ENCODE measurements at places on chromosomes 16 and 17. TPM values are rescaled to one million over a fixed set of nuclear protein-coding genes. Genes with fewer than 3 reads are reported as not detected.

The SLC35G6 gene
- not detected for total RNA-seq

The TRIM65 gene
- 35.8 TPM for total RNA-seq

The TBC1D3C gene
- total RNA-seq, result not detected

The ACSM5 gene
- not detected for total RNA-seq

The TMEM256 gene
- total RNA-seq, result 62.3 TPM

The AHSP gene
- not detected for total RNA-seq

The TBC1D3E gene
- total RNA-seq, result not detected

The DNAH9 gene
- not detected for total RNA-seq

- DNase-seq, result no peak
Measured at GRCh38 chr17:42167807-42168206, 13.0 kb upstream of the RAB5C start.

DNA sequence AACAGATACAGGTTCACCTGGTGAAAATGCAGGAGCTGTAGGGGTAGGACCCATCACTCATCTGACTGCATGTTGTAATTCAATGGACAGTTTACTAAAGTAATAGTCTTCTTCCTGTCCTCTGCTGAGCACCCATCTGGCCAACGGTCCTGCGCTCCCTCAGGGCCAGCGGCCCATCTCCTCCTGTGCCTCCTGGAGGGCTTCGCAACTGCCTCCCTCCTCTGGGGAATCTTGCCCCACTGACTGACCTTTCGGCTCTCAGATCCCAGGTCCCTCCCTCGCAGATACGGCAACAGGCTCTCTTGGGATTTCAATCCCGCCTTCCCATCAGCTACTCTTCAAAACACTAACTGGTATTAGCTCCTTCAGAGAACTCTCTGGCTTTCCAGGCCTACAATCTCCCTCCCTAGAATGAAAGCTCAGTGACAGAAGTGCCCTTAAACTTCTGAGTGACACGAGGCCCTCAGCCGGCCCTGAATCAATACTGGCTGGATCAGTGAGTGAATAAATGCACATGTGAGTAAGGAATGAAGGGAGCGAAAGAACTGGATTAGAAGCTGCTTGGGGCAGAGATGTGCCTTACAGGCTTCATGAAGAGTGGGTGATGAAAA lies 1.3 kb downstream of the PEMT start:
- DNase-seq, result no peak

DNA sequence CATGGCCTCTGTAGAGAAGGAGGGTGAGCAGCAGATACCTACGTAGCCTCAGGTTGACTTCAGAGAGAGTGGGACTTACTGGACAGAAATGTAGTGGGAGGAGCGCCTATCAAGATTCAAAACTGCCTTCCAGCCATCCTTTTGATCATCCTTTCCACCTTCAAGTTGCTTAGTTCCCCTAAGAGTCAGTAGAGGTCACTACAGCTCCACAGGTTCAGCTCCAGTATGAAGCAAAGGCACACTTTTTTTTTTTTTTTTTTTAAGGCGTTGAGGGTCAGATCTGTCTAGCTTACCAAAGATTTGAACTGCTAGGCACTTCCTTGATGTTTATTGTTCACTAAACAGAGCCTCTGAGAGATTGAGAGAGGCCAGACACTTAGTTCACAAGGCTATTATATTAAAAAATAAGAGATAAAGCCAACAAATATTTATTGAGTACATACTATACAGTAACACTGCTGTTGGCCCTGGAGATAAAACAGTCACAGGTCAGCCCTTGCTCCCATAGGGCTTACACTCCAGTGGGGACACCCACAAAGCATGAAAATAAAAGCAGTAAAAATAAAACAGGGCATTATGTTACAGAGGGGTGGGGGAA lies 3.1 kb downstream of the RNF227 start:
- peak; percentile 71 for DNase-seq

DNA sequence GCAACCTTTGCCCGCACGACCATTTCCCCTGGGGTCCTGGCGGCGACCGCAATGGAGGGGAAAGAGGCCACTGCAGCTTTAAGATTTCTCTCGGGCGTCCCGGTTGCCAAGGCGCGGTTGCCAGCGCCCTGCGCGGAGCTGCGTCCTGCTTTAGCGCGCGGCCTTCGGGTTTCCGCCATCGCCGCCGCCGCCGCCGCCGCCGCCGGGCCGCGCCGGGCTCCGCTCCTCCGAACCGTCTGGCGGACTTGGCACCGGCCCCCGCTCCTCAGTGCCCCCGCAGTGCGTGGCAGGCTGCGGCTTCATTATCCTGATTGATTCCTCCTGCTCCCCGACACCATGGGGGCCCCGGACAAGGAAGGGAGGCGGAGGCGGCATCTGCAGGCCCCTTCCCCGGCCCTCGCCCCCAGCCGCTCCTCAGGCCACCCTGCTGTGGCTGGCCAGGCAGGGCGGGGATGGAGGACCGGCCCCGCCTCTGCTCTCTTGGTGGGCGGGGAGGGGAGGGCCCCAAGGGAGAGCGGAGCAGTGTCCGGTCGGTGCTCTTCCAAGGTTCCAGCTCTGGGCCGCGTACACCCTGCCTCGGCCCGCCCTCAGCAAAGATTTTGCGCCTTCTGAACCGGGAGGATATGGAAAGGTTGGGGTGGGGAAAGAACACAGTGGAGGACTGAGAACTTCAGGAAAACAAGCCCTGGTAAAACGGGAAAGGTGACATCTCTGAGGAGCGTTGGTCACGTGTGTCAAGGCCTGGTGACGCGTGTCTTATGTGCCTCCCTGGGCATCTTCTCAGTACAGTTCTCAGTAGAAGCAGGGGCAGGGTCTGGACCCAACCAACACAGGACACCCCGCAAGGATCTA lies 34.0 kb downstream of the NEUROD2 start:
- DNase-seq, result peak; percentile 58

- no peak for DNase-seq
Measured at GRCh38 chr17:82794781-82795482, 43.1 kb downstream of the TBCD start.

- no peak for DNase-seq
Measured at GRCh38 chr16:316741-317464, 33.9 kb downstream of the PDIA2 start.

GRCh38 chr17:58279736-58280479 lies 827 bp downstream of the MPO start:
- DNase-seq, result peak; percentile 39

DNA sequence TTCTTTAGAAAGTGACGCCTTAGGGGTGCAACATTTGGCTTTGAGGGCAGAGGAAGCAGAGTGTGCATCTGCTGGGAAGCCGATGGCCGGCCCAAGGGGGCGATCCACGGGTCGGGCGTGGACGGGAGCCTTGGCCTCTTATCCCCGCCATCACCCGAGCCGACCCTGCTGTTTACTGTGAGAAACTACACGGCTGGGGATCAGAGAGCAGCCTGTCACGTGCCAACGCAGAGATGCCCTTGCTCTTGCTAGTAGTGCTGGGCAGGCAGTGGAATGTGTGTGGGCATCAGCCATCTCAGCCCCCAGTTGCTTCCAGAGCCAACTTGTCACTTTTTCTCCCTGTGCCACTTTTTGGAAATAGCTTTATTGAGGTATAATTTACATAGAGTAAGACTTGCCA lies 26.7 kb upstream of the ITGB4 start:
- no peak for DNase-seq

DNA sequence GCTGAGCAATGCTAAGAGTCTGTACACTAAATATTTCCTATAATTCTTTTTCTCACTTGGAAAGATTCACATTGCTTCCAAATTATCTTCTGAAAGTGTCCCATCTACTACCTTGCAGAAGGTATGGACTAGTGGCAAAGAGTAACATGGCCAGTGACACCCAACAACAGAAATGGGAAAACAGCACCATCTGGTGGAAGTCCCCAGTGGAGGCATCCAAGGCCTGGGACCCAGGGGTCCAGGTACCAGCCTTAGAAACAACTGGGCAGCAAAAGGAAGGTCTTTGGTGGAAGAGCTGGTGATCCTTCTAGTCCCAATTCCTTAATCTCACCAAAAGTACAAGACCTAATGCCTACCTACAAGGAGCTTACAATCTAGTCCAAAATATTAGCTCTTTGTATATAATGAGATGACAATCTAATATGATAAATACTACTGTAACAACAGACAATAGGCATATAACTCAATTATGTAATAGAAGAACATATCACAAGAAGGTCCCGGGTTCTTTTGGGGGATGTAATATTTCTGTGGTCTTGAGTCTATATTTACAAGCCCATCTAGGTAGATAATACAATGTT lies 55.3 kb downstream of the SKAP1 start:
- peak; percentile 33 for DNase-seq

- no peak for DNase-seq
Measured at GRCh38 chr17:75574404-75575036, 13.1 kb upstream of the MYO15B start.

DNA sequence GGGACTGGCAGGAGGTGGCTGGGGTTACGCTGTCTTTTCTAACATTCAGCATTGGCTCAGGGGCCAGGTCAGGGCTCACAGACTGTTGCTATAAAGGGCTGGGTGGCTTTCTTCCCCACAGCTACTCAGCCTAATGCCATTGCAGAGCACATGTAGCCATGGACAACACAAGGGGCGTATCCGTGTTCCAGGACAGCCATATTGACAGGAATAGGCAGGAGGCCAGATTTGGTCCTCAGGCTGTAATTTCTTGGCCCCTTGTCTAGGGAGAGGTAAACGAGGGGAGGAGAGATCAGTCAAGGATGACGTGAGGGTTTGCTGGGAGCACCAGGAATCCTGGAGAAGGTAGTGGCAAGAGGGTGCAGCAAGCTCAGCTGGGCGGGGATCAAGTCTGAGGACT lies 21.2 kb upstream of the MYO15B start:
- no peak for DNase-seq

DNA sequence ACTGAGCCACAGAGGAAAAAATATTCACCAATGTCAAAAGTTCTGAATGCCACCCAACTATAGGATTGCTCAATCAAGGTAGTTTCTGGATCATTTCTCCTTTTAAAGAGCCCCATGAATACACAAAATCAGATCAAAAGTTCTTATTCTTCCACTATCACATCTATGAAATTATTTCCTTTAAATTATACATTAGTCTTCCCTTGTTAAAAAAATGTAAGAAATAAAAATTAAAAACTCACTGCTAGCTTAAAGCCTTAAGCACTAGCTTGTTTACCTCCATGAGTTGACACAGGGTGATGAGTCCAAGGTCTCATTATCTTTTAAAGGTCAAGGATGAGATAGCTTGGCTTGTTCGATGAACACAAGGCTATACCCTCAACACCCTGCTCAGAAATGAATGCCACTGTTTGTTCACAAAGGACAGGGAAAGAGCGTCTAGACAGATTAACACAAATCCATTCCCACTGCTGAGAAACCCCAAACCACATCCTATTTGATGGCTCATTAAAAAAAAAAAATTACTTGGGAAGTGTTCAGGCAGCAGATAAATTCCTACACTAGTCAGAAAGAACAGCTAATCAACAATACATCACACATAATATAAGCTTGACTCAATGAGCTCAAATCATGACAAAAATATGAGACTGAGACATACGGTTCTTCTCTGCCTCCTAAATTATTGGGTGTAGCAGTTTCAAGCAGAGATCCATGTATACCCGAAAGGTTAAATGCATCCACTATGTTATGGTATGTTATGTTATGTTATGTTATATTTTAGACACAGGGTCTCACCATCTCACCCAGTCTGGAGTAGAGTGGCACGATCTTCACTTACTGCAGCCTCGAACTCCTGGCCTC lies 118.9 kb downstream of the PARN start:
- no peak for DNase-seq

GRCh38 chr17:73163043-73163442 lies 1.8 kb upstream of the SSTR2 start:
- DNase-seq, result no peak

DNA sequence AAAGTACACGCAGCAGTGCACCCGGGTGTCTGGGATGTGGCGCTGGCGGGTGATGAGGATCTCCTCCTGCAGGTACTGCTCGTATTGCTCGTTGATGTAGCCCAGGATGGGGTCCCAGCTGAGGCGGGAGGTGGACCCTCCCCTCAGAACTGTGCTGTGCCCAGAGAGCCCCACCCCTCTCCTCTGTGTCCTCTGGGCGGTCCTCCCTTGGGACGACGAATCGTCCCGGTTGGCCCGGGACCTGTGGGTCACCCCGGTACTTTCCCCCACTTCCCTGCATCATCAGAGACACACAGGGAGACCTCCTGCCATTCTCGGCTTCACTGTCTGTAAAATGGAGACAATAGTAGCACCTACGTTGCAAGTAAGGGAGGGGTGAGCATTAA lies 4.2 kb downstream of the SEPTIN12 start:
- DNase-seq, result no peak

- DNase-seq, result peak; percentile 87
Measured at GRCh38 chr17:8073627-8074484, 13.7 kb downstream of the ALOX12B start.

GRCh38 chr16:25172831-25173230 lies 43.9 kb upstream of the AQP8 start:
- DNase-seq, result no peak

- DNase-seq, result no peak
Measured at GRCh38 chr17:46831573-46832330, 13.3 kb upstream of the WNT3 start.

- peak; percentile 27 for DNase-seq
Measured at GRCh38 chr17:58516644-58517377, 2.4 kb upstream of the MTMR4 start.

DNA sequence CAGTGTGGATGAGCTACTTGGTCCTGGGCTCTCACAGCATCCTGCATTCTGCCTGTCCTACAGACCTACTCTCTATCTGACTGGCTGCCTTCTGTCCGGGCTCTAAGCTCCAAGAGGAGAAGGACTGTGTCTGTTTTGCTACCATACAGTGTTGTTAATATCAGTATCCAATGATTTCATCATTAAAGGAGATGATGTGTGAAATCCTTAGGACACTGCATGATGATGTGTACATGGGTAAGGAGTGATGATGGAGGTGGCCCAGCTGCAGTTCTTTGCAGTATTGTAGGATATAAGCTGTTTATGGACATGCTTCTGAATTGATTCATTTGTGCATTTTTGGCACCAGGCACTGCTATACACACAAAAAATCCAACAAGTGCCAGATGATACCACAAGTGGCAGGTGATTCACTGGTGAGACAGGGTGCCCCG lies 536.9 kb upstream of the CDH11 start:
- no peak for DNase-seq

DNA sequence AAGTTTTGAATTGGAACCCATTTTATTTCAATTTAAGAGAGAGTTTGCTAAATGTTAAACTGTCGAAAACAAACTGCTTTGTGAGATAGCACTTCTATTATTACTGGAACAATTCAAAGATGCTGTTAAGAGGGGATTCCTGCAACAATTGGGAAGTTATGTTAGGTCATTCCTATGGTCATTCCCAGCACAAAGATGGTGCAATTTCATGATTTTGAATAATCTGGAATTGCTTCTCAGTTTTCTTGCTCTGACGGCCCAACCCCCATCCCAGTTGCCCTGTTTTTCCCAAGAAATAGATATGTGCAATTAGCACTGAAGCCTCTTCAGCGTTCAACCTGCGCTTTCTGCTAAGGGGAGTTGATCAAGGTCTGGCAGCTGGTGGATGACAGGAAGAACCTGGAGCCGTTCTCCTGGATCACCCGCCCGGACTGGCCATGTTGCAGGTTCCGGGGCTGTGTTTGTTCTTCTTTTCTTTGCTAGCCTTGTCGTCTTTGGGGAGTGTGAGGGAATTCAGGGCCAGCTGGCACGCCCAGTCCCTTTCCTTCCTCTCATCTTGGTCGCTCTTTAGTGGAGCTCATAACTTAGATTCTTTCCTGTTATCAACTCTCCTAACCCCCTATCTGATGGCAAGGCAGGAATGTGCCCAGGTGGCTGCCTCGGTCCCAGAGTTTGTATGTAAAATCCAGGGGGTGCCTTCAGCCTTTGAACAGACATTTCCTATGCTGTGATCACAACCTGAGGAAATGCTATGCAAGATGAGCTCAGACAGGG lies 29.0 kb upstream of the IRF8 start:
- DNase-seq, result no peak
